ENCODE measurements at places on chromosomes 2 and 18.

- no peak for DNase-seq
Observed at GRCh38 chr2:204370172-204370718, 175.0 kb upstream of the PARD3B start.

DNA sequence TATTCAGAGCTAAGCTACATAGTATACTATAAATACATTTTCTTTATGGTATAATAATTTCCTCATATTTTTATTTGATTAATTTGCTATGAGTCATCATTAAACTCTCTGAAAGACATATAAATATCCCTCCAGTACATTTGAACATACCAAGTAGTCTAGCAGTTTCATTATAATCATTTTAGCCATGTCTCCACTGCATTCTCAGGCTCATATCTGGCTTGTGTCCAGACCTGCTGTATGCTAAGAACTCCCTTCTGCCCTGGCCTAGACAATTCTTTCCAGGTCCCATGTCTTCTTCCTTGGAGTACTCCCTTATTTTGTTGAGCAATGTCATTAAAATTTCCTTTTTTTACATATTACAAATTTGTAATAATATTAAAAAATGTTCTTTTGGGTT lies 16.6 kb upstream of the DYNC1I2 start:
- DNase-seq = no peak

- no peak for DNase-seq
Observed at GRCh38 chr2:139492131-139492680, 712.0 kb upstream of the NXPH2 start.

GRCh38 chr18:61948846-61949438 lies 56.1 kb upstream of the RNF152 start:
- DNase-seq = no peak

GRCh38 chr18:55587418-55588110 lies 428 bp downstream of the TCF4 start:
- peak; percentile 30 for DNase-seq

GRCh38 chr2:236170590-236171165 lies 2.5 kb upstream of the GBX2 start:
- no peak for DNase-seq

DNA sequence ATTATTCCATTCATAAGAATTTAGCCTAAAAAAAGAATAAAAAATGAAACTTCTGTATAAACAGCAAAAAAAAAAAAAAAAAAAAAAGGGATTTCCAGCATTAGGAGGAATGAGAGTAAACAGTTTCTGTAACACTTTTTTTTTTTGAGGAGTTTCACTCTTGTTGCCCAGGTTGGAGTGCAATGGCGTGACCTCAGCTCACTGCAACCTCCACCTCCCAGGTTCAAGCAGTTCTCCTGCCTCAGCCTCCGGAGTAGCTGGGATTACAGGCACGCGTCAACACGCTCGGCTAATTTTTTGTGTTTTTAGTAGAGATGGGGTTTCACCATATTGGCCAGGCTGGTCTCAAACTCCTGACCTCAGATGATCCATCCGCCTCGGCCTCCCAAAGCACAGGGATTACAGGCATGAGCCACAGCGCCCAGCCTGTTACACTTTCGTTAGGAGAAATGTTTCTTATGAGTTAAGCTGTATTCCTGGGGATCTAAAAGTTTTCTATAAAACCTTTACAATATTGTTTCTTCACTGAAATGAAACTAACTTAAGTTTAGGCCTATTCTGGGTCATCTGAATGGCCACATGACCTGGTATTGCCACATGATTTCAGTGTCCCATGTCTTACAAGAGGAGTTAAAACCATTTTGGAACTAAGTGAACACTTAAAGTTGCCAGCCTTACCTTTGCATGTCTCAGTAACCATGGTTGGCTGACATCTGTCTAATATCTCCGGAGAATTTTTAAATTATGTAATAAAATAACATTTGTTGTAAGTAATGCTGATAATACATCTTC lies 17.5 kb downstream of the SMAD2 start:
- DNase-seq = no peak

GRCh38 chr2:31580321-31581117 lies at the start of gene SRD5A2:
Gene SRD5A2 (minus strand): TSS chr2:31580938. CDS start chr2:31580900, 38 bp downstream.
- peak; percentile 62 for DNase-seq

- DNase-seq = peak; percentile 67
Observed at GRCh38 chr2:148021059-148021861, at the start of gene MBD5. Gene MBD5 (plus strand): TSS chr2:148021091.

GRCh38 chr2:1051075-1051474 lies 100.4 kb downstream of the SNTG2 start:
- no peak for DNase-seq

GRCh38 chr2:98768384-98769113 lies 37.6 kb upstream of the MGAT4A start:
- no peak for DNase-seq

DNA sequence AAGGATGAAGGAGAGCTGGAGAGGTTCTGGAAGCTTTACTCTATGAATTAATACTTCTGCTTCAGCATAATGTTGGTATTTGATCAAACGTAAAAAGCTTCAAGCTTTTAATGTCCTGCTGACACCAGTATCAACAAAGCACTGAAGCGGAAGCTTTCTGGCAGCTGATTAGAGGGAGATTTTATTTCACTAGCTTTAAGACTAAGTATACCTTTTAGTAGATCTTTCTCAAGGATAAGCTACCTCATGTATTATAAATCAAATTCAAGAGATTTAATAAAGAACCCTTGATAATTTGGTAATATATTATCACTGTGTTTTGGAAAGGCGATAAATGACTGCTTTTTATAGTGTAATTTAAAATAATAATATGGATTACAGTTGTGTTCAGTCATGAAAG lies 128.0 kb upstream of the CD302 start:
- no peak for DNase-seq

DNA sequence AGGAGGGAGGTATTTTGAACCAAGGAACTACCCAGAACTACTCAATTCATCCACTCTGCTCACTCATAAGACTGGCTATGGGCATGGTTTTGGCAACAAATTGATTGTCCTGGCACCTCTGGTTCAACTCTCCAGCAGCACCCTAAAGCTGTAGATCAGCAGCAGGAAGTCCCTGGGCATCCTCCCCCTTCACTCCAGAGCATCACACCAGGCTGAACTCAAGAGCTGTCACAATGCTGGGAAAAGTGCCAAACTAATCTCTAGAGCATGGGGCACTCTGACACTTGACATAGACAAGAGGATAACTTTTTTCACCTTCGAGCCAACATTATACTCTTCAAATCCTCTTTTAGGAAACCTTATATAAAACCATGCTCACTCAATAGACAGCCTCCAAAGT lies 154.1 kb upstream of the RBBP8 start:
- DNase-seq = no peak

DNA sequence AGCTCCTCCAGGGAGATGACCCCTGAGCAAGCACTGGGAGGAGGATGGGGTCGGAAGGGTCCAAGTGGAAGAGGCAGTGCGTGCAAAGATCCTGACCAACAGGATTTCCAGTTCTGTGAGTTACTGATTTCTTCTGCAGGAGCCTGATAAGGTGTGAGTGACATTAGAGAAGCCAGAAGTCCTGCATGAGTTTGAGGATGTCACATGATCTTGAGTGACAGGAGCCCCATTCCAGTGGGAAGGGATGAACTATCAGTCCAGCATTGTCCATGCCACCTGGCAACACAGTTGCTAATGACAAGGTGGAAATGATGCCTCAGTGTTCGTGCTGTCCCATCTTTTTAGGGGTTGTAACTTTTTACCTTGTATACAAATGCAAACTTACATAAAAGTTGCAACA lies 285.1 kb upstream of the HDAC4 start:
- no peak for DNase-seq

All from H9 (cell line).